ENCODE measurements at places on chromosomes 12 and 14.

DNA sequence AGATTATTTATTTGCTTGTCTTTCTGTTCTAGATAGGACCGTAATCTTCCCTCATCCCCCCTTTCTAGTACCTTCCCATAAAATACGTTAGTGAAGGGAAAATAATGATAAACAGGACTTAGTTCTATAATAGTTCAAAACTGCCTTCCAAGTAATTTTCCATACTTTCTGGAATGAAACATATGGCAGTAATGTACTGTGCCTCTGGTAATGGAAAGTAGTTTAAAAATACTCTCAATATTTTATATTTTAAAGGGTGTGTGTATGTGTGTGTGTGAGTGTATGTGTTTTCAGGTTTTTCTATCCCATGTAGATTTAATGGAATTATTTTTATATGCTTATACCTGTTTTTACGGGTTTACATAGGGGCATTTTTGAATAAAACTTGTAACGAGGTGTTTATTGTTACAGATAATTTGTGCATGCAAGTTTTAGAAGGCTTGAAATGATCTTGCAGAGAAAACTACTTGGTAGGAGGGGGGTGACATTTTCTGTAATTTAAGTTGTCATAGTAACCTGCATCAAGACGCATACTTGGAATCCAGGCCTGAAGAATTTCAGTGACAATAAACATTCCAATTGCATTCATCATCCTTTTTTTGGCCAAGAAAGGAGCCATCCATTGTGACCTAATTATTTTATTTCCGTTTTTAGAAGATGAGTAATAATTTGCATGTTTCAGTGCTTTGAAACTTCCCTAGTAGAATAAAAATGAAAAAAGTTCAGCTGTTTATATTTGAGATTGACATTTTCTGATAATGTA is 38.9 kb downstream of the RASSF8 start:
- no peak for DNase-seq

DNA sequence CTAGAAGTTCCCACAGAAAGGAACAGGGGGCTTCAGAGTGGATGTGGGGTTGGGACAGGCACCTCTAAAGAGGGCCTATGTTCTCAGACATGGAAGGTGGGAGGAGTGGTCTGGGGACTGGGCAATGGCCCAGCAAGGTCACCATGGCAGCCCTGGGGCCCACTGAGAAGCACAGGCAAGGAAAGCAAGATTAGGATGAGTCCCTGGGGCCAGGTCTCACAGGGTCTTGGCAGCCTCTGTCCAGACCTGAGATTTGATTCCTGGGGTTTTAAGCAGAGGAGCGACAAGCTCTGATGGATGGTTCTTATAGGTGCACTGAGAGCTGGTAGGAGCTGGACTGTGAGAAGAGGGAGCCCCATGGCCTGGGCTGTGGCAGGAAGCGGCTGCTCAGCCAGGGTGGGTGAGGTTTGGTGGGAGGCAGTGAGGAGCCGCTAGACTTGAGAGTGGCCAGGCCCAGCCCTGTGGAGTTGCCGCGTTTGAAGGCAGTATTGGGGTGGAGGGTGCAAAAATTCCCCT is 44.0 kb downstream of the DLK1 start:
- no peak for DNase-seq

GRCh38 chr14:95834496-95834895 is 42.1 kb upstream of the TUNAR start:
- no peak for DNase-seq

DNA sequence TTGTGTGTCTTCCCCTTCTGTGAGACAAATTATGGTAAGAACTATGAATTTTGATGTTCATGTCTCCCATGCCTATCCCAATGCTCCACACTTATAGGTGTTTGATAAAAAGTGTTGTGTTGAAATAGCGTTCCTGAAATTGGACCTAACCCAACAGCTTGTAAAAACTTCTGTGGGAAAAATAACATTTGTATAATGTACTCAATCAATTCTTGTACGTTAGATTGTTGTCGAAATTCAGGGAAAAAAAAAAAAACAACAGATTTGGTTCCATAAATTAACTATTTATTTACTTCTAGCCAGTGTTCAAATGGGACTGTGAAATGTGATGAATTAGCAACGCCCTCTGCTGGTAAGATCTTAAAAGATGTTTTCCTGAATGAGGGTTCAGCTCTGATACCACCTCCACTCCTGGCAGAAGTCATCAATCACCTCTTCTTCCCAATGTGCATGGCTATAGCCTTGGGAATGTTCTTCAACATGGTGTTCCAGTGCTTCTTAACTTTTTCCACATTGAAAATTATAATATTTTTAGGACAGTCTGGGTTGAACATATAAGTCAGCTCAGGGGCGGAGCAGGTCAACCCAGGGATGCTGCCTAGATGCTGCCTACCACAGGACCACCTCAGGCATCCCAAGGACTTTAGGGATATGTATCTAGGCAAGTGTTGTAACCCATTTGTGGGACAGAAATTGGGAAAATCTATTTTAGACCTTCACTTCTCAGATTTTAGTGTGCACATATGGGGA is 170.6 kb downstream of the OTOGL start:
- peak; percentile 67 for DNase-seq

DNA sequence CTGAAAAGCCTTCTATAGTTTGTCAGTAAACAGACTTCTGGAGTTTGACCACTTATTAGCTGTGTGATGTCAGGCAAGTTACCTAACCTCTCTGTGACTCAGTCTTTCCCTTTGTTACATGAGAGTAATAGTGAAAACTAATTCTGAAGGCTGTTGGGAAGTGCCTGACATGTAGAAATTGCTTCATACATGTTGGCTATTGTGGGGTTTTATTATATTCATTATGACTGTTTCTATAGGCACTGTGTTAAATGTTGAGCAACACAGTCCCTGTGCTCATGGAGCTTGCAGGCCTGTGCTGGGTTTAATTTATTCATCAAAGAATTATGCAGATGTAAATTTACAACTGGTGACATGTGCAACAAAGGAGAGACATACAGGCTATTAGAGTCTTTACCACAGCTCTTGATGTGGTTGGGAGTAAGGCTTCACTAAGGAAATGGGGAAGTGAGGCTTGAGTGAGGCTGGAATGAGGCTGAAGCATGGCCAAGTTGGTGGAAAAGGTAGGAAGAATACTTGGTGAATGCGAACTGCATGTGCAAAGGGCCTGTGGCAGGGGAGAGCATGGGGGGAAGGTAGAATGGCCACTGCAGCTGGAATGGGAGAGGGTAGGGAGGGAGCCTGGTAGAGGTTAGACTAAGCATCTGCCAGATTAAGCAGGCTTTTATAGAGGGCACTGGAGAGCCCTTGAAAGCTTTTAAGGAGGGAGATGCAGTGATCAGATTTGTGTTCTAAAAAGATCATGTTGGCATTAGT is 236.4 kb upstream of the CRY1 start:
- DNase-seq, result no peak

DNA sequence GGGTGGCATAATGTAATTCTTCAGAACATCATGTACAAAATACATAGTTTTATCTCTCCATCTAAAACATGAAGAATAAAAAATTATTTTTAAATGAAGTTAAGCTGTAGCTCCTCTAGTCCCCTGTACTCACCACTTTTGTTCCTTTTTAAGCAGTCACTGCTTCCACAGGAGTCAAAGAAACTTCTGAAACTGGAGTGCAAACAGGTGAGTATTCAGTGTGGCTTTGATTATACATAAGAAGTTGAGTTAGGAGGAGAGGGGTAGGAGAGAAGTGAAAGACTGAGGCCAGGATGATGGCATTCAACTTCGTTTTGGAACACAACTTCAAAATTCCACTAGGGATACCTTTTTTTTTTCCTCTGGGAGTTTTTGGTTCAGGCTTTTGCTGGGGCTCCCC is 131.4 kb upstream of the CNTN1 start:
- DNase-seq, result no peak

- DNase-seq, result no peak
Observed at GRCh38 chr12:64551676-64552075, 58.6 kb upstream of the RASSF3 start.

DNA sequence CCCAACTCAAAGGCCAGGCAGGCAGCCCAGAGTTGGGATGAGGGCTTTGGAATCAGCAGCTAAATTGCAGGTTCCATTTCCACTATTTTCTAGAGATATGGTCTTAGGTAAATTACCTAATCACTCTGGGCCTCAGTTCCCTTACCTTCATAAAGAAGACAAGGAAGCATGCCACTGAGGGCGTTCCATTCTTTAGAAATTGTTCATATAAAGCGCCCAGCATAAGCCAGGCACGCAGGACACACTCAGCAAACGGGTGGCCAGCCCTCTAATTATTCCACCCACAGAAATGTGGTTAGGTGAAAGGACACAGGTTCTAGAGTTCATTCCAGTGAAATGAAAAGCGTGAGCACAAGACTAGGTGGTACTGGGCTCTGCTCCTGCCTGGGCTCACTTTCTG is 87.9 kb upstream of the BCL11B start:
- no peak for DNase-seq

DNA sequence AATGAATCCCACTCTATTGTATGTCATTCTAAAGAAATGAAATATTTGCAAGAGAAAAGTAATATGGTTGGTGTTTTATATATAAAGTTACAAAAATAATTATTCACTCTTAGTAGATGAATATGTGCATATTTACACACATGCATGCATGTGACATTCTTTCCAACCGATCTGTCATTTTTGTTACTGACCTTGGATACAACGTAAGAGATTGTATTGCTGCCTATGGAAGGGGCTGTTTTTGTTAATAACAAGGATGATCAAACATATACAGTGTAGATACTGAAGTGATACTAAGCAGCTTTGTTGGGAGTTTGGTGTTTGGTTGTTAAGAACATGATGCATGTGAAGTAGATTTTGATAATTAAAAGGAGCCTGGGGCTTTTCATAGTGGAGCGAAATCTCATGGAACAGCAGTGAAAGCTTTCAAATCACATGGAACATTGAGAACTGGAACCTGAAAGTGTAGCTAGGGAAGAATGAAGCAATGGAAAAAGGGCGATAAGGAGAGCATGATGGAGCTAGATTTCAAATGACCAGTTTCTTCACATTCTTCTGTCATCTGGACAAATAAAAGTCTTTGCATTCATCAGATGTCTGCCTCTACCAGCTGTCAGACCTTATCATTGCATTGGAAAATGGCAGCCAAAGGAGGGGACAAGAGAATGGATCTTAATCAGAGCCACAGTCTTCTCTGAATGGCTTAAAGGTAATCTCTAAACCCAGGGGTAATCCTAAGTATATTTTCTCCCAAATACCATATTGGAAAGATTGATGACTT is 10.0 kb downstream of the BORCS5 start:
- no peak for DNase-seq

- no peak for DNase-seq
Observed at GRCh38 chr12:120962532-120963020, 15.8 kb upstream of the HNF1A start.

DNA sequence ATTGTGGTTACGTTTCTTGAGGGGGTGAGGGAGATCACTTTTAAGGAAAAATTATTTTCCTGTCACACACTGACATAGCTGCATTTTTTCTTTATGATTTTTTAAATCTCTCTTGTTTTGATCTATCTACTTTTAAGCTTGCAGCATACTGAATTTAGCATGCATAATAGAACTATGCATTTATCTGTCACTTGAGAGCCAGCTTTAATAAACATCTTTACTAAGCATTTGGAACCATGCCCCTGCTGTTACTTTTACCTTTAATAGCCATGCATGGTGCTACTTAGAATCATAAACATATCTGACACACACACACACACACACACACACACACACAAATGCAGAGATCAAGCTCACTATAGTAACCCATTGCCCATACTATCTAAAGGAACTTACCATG is 486.2 kb downstream of the NELL2 start:
- DNase-seq, result no peak

- DNase-seq, result no peak
Observed at GRCh38 chr12:68374307-68374982, 42.3 kb upstream of the MDM1 start.

DNA sequence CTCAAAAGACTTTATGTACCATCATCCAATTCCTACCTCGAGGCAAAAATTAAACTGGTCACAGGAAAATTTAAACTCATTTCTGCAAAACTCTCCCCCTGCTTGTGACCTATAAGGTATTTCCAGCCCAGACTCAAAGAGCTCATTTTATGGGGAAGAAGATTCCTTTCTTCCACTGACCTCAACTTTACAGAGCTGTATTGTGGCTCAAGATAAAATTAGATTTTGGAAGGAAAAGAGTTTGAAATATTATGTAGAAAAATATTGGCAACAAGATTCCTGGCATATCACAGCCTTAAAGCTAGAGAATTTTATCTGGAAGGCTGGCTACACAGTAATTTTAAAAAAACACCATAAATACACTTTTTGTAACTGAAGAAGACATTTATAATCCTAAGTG is 91.7 kb downstream of the STXBP6 start:
- no peak for DNase-seq

- no peak for DNase-seq
Observed at GRCh38 chr14:37668646-37669045, 73.2 kb downstream of the TTC6 start.

GRCh38 chr12:53824001-53824712 is 72.4 kb upstream of the CISTR start:
- no peak for DNase-seq

GRCh38 chr12:11171969-11172675 is 1.1 kb downstream of the SMIM10L1 start:
- peak; percentile 33 for DNase-seq

- no peak for DNase-seq
Observed at GRCh38 chr14:68501171-68501570, 291.7 kb downstream of the ZFP36L1 start.

- DNase-seq, result no peak
Observed at GRCh38 chr12:69688021-69688420, 11.1 kb downstream of the BEST3 start.

DNA sequence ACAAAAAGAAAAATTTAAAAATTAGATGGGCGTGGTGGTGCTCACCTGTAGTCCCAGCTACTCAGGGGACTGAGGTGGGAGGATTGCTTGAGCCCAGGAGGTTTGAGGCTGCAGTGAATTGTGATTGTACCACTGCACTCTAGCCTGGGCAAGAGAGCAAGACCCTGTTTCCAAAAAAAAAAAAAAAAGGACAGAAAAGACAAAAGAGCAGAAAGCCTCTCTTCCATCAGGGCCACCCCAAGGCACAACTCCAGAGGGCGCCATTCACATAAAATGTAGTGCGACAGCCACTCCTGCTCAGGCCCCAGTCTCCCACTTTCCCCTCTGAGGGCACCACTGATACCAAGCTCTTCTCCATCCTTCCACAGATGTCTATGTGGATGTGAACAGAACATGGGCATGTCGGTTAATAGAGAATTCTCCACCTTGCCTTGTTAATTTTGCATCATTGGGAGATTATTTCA is 41.8 kb downstream of the DGLUCY start:
- DNase-seq, result no peak

- DNase-seq, result no peak
Observed at GRCh38 chr12:19706936-19707335, 267.6 kb downstream of the AEBP2 start.
